ENCODE measurements at places on chromosomes 5 and 9.

- DNase-seq, result no peak
Observed at GRCh38 chr5:56299212-56299611, 66.1 kb upstream of the ANKRD55 start.

GRCh38 chr5:181192337-181193046, 12.5 kb downstream of the TRIM7 start:
- no peak for DNase-seq

DNA sequence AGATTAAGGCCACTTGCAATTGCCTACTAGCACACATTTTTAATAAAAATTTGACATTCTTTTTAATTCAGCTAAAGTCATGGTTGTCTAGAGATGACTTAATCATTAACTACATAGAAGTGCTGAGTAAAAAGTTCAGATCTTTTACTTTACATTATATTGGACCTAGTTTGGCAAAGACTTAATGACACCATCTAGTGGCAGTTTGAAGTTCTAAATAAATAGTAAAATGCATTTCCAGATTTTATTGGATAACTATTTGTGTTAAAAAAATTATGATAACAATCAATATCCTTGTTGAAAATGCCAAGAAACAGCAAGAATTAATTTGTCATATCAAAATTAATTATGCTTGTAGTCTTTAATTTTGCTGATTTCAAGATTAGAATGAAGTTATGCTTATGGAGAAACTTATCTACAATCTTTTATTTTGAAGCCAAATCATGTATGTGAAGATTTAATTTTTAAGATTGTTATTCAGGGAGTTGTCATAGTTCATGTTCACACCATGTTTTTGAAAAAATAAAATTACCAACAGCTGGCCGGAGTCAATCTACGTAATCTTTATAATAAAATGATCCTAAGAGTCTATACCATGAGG, 69.6 kb upstream of the PJA2 start:
- no peak for DNase-seq

- no peak for DNase-seq
Observed at GRCh38 chr9:19551124-19551929, 142.5 kb downstream of the ACER2 start.

DNA sequence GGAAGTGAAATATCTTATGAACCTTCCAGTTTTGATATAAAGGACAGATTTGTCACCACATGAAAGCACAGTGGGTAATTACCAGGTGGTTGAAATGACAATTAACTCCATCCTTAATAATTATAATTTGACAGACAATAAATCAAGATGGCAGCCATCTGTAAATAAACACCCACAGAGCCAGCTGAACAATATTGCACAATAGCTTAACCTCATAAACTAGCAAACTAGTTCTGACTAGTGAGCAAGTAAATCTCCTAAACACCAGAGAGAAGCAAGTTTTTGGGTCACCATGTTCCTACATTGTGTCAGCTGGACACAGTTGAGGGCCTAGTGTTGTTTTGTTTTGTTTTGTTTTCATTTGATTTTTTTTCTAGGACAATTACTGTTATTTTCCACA, 577.4 kb downstream of the ACTL7B start:
- no peak for DNase-seq

DNA sequence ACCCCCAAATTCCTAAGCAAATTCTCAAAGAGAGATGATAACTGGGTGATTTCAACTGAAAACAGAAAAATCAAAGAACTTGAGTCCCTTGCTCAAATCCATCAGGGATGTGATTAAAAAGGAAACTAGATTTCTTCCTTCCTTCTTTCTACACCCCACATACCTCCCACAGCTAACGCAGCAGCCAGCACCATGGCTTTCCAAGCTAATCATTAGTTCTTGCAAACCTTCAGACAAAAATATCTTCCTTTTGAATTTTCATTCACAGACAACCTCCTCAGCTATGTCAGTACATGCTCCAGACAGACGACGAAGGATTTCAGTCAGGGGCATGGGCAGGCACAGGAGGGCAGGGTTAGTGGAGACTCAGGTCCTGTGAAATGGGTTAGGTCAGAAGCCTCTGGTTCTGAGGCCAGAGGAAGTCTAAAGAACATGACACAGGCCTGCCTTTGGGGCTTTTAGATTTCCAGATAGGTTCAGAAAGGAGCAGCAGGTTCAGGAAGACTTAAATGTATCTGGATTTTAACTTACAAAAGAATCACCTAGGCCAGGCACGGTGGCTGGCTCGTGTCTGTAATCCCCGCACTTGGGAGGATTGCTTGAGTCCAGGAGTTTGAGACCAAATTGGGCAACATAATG, 173.7 kb upstream of the NFIB start:
- no peak for DNase-seq

GRCh38 chr5:170389550-170389892, 354 bp upstream of the KCNMB1 start:
- DNase-seq, result no peak

DNA sequence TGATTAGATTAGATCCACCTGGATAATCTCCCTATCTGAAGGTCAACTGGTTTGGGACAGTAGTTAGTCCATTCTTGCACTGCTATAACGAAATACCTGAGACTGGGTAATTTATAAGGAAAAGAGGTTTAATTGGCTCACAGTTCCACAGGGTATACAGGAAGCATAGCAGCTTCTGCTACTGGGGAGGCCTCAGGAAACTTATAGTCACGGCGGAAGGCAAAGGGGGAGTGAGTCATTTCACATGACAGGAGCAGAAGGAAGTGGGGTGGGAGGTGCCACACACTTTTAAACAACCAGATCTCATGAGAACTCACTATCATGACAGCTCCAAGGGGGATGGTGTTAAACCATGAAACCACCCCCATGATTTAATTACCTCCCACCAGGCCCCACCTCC, 9.9 kb downstream of the C9orf40 start:
- no peak for DNase-seq

GRCh38 chr5:113325054-113325453, 109.7 kb downstream of the TSSK1B start:
- DNase-seq, result no peak
